ENCODE measurements at places on chromosomes 6 and 20.

DNA sequence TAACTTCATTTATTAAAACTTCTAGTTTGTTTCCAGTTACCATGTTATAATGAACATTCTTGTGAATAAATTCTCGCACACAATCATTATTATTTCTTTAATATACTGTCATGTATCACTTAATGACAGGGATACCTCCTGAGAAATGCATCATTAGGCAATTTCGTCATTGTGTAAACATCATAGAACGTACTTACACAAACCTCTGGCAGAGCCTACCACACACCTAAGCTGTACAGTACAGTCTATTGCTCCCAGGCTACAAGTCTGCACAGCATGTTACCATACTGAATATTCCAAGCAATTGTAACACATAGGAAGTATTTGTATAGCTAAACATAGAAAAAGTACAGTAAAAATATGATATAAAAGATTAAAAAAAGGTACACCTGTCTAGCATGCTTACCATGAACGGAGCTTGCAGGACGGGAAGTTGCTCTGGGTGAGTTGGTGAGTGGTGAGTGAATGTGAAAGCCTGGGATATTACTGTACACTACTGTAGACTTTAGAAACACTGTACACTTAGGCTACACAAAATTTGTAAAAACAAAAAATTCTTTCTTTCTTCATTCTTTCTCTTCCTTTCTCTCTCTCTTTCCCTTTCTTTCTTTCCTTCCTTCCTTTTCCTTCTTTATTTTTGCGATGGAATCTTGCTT, 268.2 kb upstream of the SOX4 start:
- no peak for DNase-seq

GRCh38 chr6:28353981-28354676, 4.4 kb downstream of the ZKSCAN3 start:
- DNase-seq = no peak

DNA sequence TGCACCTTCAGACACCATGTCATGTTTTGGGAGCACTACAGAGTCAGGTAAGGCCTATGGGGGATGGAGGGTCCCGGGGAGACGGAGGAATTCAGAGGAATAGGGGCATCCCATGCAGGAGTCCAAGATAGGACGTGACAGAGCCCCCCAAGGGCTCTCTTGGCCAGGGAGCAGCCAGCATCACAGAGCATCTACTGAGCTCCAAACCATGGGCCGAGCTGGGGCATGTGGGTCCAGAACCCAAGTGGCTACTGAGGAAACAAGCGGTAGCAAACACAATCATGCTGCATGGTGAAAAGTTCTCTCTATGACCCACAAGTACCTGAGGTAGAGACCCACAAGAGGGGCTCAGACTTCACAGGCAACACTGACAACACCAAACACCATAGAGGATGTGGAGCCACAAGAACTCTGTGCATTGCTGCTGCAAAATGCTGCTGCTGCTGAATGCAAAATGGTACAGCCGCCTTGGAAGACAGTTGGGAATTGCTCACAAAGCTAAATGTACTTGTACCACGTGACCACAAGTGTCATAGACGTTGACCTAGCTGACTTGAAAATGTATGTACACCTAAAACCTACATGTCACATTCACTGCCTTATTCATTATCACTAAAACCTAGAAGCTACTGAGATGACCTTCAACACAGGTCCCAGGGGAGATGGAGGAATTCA, 33.4 kb upstream of the MAS1L start:
- DNase-seq = no peak

DNA sequence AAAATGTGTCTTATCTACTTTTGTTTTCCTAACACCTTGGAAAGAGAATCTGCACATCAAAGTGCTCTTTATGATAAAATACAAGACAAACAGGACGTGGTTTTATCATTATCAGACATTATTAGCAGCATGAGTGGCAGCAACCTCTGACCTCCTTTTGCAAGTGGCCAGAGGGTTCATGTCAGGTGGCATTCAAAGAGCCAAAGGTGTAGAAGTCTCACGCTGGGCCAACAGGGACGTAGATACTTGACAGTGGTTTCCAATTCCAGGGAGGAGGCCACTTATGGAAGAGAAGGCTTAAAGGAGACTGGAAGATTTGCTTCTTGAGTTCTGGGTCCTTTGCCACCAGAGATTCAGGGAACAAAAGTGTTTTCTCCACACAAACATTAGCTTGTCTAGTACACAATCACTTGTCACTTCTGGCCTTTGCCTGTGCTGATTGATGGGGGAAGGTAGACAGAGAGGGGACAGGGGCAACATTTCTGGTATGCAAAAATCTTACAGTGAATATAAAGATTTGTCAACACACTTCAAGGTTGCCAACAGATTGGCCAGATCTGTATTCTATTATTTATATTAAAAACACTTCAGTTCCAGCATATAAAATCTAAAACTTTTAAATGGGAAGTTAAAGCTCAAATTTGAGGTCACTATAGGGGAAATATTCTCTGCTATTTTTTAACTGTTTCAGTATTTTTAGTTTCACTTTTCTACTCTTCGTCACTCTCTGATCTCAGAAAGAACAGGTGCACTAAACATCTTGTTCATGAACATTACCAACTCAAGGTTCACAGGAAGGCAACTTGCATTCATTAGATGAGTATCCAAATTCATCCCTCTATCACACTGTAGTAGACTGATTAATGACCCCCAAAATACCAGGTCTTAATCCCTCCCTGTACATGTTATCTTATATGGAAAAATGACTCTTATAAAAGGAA, 52.1 kb upstream of the FBXO30 start:
- no peak for DNase-seq

GRCh38 chr6:85455471-85456026, 5.7 kb downstream of the NT5E start:
- DNase-seq = no peak

DNA sequence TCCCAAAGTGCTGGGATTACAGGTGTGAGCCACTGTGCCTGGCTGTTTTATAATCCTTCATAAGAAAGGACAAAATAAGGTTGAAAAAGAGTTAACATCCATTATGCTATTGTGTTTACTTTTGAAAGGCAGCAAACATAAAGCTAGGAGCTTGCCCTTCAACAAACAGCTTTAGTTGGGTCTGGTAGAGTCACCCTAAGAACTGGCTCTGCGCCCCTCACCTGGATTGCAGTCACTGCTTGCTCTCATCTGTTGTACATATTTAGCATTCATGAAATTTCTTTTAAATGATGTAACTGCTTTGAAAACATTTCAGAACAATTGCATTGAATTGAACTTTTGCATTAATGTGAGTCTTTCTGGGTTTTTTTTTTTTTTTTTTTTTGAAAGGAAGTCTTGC, 38.9 kb downstream of the JARID2 start:
- DNase-seq = no peak

DNA sequence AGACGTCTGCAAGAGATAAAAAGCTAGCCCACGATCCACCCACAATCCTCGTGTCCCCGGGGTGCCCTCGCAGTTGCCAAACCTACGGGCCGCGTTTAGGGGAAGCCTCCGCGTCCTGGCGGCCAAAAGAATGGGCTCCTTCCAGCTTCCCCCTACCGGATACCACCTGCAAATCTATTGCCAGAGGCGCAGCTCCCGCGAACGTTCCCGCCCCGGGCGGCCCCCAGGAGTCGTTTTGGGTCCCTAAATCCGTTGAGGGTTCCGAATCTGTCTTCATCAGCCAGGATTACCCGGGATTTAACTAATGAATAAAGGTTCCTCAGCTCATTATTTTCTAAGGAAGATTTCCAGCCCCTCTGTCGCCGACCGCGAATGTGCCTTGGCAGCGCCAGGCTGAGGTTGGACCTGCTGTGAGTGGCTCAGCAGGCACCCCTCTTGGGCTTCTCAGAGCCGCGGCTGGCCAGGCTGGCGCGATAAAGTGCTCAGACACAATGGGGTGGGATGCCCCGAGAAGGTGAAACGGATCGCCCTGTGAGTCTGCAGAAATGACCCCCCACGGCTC, 2.8 kb upstream of the VSX1 start:
- DNase-seq = no peak

- DNase-seq = no peak
Measured at GRCh38 chr6:89978749-89979145, 84.5 kb downstream of the GJA10 start.

- DNase-seq = no peak
Measured at GRCh38 chr6:39075807-39076622, 27.4 kb downstream of the GLP1R start.

- no peak for DNase-seq
Measured at GRCh38 chr6:154602296-154602695, 91.8 kb upstream of the CNKSR3 start.

- DNase-seq = no peak
Measured at GRCh38 chr20:3103369-3104032, 19.0 kb upstream of the AVP start.

GRCh38 chr6:37365791-37366190, 12.0 kb downstream of the RNF8 start:
- DNase-seq = no peak

- no peak for DNase-seq
Measured at GRCh38 chr6:148671952-148672351, 74.9 kb upstream of the UST start.

DNA sequence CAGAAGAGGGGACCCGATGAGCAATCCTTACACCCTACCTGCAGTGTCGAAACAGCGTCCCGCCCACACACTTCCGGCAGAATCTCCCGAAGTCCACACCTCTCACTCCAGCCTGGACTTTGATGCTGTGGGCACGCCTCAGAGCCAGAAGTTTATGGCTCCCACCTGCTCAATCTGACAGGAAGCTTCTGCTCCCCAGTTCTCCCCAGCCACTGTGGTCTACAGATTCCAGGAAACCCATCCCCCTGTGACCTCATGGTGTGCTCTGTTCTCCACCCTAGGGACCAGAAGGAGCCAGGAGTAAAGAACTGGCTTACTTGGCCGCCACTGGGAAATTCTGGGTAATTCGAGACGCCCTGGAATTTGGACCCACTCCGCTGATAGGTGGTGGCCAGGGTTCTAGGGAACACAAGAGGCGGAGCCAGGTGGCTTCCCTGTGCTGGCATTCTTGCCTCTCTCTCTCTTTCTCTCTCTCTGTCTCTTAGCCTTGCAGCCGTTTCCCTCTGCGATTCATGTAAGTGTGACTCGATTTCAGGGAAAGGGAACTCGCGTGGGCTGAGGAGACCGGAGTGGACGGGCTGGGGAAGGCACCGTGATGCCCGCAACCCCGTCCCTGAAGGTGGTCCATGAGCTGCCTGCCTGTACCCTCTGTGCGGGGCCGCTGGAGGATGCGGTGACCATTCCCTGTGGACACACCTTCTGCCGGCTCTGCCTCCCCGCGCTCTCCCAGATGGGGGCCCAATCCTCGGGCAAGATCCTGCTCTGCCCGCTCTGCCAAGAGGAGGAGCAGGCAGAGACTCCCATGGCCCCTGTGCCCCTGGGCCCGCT, at the start of gene TRIM15:
TSS of gene TRIM15 (plus strand) at position 457 of the 828 bp plus-strand sequence. CDS start at position 596, 139 bp downstream.
- no peak for DNase-seq

GRCh38 chr6:2103765-2104523, 141.5 kb downstream of the GMDS start:
- DNase-seq = no peak

DNA sequence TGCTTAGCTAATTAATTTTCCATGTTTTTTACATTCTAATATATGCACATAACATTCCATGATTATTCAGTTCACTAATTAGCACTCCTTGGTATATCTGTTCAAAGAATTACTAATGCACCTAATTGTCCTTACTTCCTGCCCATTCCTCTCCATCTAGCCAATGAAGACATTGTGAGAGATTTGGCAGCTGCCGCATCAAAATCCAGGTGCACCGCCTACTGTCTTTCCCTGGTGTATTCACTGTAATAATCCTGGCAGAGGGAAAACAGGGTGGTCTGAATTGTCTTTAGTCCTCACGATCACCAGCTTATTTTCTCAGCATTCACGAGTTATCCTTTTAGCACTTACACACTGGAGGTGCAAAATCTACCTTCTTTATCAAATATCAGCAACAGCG, 61.0 kb upstream of the SCGN start:
- no peak for DNase-seq

- no peak for DNase-seq
Measured at GRCh38 chr20:36805396-36805795, 31.8 kb upstream of the DSN1 start.

DNA sequence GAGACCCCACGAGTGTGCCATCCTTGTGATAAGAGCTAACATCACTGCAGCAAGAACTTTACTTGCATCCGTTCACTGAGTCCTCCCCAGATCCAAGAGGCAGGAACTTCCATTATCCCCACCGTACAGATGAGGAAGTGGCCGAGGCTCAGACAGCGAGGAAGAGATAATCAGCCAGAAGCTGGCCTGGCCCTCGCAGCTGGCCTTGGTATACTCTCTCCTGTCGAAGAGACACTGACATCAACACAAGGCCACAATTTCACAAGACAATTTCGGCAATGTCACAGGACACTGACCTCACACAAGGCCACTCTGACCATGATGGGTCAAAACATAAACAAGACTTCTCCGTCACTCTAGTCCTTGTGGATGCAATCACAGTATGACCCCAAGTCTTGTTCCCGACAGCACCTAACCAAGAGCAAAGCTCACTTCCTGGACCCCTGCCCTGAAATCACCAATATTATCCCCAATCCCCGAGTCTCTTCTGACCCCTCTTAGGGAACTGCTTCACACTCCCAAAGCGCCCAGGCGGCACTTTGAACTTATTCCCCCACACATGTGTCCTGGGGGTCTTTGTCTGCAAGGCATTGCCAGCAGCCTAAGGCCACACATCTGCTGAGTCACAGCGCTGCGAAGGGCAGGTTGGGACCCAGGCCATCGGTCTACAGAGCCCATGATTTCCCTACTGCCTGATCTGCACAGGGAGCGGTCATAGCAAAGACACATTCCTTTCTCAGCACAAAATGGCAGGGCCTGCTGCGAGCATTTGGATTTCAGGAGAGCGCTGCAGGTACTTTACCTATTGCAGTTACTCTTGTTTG, 14.8 kb upstream of the VAPB start:
- DNase-seq = no peak

DNA sequence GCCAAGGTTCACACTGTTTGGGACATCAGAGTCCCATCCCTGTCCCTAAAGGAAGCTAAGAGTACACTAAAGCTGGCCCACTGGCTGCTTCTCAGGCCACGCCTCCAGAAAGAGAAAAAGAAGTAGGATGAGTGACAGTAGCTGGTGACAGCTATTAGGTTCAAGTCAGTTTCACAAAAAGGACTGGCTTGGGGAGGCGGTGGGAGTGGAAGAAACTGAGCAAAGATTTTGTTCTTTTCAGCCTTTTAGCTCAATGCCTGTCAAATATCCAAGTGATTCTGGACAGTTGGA, 374.7 kb downstream of the ZFAND3 start:
- no peak for DNase-seq

DNA sequence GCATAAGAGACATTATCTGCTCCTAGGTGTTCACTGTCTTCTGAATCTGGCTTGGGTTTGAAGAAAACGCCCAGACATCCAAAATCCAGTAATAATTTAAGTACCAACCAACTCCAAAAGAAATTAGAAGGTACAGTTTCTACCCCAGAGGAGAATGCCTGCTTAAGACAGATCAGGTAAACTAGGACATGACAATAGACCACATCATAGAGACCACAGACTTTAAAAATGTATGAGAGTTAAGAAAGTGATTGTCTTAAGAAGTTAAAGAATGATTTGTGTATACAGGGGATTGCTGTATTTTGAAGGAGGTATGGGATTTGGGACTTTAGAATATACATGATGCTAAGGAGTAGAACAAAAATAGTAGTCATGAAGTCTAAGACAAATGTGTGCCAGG, 120.8 kb upstream of the EDN1 start:
- DNase-seq = no peak

- DNase-seq = no peak
Measured at GRCh38 chr6:19327661-19328060, 509.5 kb upstream of the ID4 start.

GRCh38 chr6:35094183-35094582, 47.0 kb downstream of the TCP11 start:
- DNase-seq = no peak

All from amygdala (tissue), 56 donors.